ENCODE measurements at places on chromosomes 1 and 21.

DNA sequence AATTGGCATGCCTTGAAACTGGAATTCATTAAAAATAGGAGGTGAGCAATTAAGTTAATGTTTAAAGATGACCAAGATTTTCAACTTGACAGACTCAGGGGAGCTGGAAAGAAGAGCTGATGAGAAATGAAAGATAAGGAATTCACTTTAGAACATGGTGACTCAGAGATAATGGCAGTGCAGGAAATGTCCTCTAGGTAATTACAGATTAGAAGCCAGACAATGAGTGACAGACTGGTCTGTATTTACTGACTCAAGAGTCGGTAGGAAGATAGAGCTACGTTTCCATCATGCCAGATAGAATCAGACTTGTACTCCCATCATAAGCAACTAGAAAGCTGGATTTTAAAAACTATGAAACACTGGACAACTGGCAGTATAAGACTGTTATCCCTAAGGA is 151.6 kb downstream of the AJAP1 start:
- no peak for DNase-seq

DNA sequence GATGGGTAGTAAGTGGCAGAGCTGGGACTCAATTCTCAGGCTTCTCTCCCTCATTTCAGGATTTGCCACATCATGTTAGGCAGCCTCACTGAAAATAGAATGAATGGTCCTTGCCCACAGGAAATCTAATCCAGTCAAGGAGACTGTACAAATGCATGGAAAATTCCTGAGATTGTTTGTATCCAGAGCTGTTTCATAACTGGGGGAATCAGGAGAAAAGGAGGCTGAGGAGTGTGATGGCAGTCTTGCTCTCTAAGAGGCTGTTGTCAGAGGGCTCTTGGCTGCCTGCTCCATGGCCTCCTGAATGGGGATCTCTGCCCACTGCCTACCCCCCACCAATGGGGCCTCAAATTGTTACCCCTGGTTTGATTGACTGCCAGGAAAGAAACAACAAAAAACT is 141.9 kb upstream of the TNR start:
- DNase-seq: no peak

- DNase-seq: peak; percentile 83
Observed at GRCh38 chr1:29410476-29410875, 174.2 kb downstream of the PTPRU start.

GRCh38 chr21:42784276-42784675 is 95.1 kb downstream of the WDR4 start:
- no peak for DNase-seq

GRCh38 chr1:2337081-2337480 is 54.3 kb downstream of the MORN1 start:
- DNase-seq: no peak

DNA sequence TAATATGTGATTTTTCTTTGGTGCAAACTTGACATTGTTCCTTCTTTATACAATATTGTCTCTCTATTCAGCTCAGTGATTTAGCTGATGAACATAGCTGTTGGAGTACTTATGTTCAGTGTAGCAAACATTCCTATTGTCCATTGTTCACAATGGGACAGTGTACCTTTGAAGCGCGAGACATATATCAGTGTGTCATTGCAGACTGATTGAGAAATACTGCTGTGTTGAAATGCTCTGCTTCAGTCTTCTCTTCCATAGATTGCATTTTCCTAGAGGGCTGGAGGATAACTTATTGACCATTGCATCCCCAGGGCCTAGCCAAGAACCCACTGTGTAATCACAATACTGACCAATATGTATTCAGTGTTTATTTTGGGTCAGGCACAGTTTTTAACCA is 46.5 kb downstream of the HLX start:
- DNase-seq: peak; percentile 47

GRCh38 chr21:29233611-29234540 is 64.8 kb upstream of the BACH1 start:
- DNase-seq: no peak

GRCh38 chr1:173627269-173627668 is 7.9 kb upstream of the TEX50 start:
- no peak for DNase-seq

DNA sequence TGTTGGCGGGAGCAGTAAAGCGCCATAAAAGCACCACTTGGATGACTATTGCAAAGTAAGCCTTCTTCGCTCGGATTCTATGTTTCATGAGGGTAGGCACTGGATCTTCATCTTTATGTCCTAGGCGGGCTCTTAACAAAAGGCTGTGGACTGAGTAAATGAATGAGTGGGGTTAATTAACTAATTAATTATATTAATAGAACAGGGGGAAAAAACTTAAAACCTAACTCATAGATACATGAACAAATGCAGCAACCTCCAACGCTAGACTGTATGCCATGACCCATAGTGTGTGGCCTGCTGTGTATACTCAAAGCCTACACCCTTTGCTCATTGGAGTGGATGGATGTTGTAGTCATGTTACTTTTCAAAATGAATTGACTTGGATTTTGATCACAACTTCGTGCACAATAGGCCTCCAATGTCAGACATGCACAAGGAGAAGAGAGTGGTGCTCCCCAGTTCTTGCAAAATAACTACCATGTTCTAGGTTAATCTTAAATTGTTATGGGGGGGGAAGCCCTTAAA is 417 bp upstream of the GFI1 start:
- no peak for DNase-seq

DNA sequence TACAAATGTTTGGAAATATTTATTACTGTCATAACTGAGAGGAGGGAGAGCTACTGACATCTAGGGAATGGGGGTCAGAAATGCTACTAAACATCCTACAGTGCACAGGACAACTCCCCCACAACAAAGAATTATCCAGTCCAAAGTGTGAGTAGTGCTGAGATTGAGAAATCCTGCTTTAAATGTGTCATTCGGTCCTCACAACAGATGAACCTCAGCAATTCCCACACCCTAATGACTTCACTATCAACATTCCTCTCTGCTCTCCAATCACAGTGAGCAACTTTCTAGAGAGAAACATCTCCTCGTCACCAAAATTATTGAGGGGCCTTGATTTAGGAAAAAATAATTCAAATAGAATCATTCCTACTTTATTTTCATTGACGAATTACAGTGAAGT is 18.0 kb downstream of the OMA1 start:
- DNase-seq: no peak

DNA sequence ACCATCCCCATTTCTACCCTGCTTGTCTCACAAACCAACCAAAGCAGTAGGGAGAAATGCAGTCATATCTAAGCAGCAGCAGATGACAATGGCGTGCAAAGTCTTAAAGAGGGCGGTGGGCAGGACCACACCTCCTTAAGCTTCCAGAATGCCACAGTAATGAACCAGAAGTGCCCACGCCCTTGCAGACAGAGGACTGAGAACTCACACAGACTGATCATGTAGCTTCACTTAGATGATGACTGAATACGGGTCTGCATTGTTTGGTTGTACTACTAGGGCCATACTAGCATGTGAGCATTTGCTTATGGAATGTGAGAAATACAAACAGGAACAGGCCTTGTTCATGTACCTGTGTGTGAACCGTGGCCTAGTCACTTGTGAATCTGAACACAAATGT is 246.0 kb downstream of the RPS6KC1 start:
- no peak for DNase-seq

DNA sequence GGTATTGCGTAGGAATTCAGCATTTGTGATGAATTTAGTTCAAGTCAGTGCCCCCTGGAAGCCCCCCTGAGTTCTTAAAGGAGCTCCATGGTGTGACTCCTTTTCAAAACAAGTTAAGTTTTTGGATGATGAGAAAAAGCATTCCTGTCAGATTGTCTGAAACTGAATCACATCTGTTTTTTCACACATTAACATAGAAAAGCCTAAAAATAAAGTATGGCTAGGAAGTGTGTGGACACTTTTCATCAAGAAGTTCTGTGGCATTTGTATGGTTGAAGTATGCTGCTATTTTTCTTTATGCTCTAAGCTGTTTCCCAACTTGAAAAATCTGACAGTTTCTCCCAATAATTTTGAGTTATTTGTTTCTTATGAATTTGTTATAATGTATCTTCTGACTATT is 33.7 kb downstream of the PRDM2 start:
- no peak for DNase-seq

DNA sequence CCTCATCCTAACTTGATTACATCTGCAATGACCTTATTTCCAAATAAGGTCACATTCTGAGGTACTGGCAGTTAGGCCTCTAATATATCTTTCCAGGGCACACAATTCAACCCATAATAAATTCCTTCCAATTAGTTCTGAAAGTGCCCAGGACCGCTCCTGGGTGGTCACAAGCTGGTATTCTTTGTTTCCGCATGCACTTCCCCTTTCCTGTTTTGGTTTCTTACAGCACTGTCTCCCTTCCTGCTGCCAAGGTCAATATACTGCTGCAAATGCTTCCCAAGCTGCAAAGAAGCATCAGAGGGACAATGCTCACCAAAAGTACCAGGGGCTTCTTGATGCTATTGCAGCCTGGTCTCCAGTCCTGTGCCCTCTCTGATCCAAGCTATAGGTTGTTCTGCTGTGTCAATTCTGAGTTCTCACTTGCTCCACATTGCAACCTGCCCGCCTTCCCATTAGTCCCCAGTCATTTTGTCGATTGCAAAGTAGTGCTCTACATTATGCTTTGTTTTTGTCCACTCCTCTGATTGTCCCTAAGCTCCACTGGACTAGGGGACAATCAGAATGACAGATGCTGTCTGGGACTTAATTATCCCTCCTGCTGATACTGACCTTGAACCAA is 13.9 kb upstream of the XPR1 start:
- DNase-seq: no peak

- no peak for DNase-seq
Observed at GRCh38 chr1:223709598-223709997, 2.7 kb upstream of the CAPN2 start.

DNA sequence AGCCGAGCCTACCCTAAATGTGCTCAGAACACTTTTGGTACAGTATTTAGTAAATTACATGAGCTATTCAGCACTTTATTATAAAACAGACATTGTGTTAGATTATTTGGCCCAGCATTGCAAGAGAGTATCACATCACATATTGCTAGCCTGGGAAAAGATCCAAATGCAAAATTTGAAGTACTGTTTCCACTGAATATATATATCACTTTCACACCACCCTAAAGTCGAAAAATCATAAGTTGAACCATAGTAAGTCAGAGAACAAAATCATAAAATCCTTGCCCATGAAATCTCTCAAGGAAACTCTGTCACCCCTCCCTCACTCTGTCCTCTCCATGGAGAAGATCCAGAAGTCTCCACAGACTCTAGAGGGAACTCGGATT is 33.1 kb downstream of the RGS8 start:
- DNase-seq: no peak

DNA sequence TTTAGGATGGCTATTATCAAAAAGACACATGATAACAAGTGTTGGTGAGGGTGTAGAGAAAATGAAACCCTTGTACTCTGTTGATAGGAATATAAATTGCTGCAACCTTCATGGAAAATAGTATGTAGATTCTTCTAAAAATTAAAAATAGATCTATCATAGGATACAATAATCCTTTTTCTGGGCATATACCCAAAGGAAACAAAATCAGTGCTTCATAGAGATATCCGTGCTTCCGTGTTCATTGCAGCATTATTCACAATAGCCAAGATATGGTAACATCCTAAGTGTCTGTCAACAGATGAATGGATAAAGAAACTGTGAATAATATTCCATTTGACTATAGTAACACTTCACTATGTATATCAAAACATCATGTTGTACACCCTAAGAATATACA is 106.7 kb downstream of the MIS18A start:
- DNase-seq: no peak

- DNase-seq: no peak
Observed at GRCh38 chr1:204112876-204113730, 38.7 kb downstream of the ETNK2 start.

- DNase-seq: no peak
Observed at GRCh38 chr21:41943851-41944250, 10.0 kb downstream of the C2CD2 start.

DNA sequence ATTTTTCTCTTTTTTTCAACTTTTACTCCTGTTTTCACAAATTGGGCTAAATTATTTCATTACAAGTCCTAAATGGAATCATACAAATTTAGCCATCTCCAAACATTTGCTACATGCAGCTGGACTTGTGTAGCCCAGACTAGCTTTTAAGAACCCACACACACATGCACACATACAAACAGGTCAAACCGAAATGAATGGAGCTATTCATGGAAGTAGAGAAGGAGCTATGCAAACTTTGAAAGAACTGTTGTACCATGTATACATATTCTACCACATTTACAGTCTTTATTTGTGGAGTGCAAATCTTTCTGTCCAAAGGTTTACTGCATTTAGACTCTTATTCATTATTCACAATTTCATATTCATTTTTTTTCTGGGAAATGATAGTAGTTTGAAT is 189.1 kb upstream of the RNPC3 start:
- DNase-seq: no peak
